Iris pigment epithelial cell (primary cell): ENCODE measurements at places on chromosomes 5 and 9.
A peak's percentile ranks its signal among the peaks of the same experiment; 100 is the strongest.

- peak; percentile 9 for DNase-seq
Measured at GRCh38 chr9:84238652-84239051, 101.9 kb downstream of the SLC28A3 start.

- no peak for DNase-seq
Measured at GRCh38 chr9:90274725-90275124, 367.9 kb downstream of the DIRAS2 start.

DNA sequence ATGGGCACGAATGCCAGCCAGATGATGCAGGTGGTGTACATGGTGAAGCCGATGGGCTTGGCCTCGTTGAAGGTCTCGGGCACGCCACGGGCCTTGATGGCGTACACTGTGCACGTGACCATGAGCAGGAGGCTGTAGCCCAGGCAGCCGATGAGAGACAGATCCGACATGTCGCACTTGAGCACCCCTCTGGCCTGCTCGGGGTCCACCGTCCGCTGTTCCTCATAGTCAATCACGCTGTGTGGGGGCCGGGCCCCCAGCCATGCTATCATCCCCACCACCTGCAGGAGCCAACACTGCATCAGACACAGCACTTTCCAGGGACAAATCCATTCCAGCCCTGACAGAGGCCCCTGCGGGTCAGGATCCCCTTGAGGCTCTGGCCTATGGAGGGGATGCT lies 12.2 kb downstream of the GRM6 start:
- DNase-seq = no peak

DNA sequence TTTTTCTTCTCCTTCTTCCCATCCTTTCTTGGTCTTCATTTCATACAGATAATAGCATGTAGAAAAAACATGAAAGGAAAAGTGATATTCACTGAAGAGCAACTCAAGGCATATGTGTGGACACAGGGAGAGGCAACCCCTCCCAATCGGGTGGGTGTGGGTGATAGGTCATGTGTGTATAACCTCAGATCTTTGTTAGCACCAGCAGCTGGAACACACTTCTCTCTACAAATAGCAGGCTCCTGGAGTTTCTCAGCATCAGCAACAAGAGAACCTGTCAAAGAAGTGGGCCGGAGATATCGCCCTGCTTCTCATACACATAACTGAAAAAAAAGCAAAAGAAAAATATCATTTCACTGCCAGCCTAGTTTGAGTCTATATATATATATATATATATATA lies 426.4 kb downstream of the DTWD2 start:
- DNase-seq = no peak
